Brain pericyte (primary cell): ENCODE measurements at places on chromosomes 11 and 22.

GRCh38 chr11:1194977-1195681 is 27.7 kb upstream of the MUC5B start:
- no peak for DNase-seq

DNA sequence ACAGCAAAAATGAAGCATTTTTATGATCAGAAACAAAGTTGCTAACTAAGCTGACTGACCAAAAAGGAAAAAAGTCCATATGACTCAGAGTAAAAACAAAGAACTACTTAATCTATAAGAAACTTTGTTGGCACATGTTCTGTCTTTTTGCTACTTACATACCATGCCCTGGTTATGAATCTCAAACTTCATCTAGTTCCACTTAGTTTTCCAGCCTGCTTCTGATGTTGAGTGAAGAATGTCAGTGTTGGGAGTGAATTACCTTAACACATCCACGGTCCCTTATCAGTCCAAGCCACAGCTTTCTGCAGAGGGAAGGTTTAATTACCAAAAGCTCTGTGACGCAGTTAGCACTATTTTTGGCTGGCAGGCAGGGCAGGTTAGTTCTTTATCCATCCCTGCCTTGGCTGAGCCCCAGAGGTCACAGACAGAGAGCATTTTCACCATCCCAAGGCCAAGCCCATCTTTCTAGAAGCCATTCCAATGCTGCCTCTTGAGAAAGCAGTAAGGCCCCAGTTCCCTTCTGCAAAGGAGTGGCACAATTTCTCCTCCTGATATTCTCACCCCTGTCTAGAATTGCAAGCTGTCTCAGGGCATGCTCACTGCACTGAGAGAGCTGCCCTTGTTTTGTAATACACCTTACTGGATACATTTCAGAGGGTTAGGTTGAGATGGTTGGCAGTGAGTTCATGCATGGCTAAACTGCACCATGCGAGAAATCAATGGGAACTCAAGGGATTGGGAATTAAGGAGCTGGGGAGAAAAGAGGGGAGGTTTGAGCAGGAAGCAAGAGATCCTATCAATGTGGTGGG is 67.1 kb downstream of the SLC1A2 start:
- DNase-seq: no peak

GRCh38 chr11:117187007-117187406 is 8.5 kb downstream of the SIDT2 start:
- no peak for DNase-seq

- DNase-seq: no peak
Observed at GRCh38 chr22:43867839-43868635, 5.7 kb upstream of the SULT4A1 start.

GRCh38 chr11:117919341-117919740 is 9.9 kb downstream of the TMPRSS13 start:
- DNase-seq: no peak

GRCh38 chr11:72009156-72009555 is 10.4 kb downstream of the IL18BP start:
- DNase-seq: no peak

DNA sequence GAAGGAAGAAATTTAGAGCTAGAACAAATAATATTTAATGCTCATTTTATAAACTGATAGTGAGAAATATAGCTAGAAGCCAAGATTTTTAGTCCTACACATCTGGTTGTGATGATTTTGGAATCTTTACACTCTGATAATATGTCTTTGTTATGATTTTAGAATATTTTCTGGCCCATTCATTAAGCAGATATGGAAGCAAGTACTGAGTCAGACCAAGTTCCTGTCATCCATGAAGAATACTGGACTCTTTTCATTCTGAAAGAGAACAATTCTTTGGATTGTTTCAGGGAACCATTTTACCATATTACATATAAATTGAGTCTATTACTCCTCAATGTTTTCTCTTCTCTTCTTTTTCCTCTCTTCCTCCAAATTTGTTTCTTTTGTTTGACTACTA is 227.4 kb downstream of the TMEM135 start:
- DNase-seq: no peak

GRCh38 chr11:114496915-114497314 is 57.6 kb downstream of the REXO2 start:
- DNase-seq: no peak

- no peak for DNase-seq
Observed at GRCh38 chr11:121246769-121247035, 45.9 kb upstream of the SC5D start.

- no peak for DNase-seq
Observed at GRCh38 chr11:106507645-106508306, 430.3 kb downstream of the AASDHPPT start.

DNA sequence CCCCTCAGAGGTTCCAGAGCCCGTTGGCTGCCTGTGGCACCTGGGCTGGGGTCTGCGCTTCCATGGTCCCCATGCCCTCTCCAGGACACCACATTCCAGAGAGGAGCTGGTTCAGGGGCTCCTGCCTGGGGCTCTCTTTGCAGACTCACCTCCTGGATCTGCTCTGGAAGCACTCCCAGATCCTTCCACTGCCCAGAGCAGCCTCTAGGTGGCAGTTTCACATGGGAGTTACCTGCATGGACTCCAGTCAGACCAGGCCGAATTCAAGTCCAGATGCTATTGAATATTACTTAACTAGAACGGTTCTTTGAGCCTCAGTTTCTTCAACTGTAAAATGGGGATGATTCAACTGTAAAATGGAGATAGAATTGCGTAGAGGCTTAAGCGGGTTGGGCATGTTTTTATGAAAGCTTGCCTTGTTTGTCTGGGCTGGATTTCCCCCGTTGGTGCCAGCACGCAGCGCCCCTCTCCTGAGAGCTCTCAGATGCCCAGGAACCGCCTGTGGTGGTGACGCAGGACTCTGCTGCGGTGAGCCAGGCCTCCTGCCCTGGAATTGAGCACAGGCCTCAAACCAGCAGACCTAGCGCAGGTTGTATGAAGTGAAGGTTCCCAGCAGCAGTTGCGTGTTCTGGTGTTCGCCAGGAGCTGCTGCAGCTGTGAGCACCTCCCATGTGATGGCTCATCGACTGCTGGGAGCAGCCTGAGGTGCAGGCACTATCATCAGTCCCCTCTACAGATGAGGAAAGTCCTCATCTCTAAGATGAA is 44.2 kb downstream of the LMO1 start:
- DNase-seq: peak; percentile 13

DNA sequence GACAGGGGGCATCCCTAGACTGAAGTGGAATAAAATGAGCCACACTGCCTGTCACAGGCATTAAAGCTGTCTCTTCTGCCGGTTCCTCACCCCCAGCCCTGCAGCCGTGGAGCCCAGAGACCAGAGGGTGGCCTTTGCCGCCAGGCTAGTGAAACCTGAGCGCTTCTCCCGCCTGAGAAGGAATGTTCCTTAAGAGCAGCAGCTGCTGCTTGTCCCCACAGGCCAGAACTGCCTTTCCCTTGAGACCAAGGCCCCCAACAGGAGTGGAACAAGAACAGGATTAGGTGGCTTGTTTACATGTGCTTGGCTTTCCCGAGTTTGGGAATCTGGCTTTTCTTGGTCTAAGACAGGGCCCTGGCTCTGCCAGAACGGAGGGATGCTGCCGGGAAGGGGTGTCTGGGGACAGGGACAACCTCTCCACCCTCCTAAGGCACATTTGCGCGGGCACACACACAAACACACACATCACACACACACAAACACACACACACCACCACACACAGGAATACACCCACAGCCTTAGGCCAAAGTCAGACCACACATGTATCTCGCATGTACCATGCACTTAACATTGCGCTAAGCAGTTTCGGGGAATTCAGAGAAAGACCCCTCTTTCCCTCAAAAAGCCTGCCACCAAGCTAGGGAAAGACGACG is 91.8 kb downstream of the FEZ1 start:
- DNase-seq: no peak

DNA sequence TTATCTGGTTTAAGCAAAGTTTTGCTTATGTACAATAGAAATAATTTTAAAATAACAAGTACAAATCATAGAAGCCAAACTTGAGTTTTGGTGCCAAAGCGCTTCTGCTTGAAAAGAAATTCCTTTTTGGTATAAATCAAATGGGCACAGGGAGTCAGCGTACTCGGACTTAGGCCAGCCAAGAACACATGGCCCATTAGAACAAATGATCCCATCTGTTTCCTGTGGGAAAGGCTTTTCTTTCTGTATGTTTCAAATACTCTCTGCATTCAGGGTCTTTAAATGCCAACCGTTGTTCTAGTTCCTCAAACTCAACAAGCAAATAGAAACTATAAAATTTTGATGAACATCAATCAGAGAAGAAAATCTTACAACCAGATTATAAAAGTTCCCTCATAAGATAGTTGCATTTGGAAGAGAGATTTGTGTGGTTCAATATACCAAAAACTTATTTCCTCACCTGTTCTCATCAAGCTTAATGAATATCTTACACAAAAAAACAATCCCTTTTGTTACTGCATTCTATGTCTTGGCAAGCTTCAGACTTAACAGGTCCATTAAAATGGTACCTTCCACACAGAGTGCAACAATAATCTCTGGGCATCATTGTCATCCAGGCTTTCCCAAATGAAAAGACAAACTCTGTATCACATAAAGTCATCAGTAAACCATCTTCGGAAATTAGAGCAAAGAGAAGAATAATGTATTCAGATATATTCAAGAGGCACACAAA is 739.8 kb upstream of the API5 start:
- DNase-seq: no peak

DNA sequence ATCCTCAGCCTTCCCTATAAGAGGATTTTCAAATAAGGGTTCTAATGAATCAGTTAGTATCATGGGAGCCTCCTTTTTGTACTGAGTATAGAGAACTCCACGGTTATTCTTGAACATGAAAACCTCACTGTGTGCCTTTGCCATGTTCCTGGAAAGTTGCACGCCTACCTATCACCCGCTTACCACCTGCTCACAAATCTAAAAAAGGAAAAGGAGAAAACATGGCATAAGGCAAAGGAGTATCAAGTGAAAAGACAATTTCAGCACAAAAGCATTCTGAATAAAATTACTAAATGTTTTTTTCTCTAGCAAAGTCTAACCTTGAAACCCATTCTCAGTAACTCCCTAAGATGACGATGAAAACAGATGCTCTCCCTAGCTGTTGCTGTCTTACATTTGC is 511.8 kb upstream of the API5 start:
- no peak for DNase-seq

DNA sequence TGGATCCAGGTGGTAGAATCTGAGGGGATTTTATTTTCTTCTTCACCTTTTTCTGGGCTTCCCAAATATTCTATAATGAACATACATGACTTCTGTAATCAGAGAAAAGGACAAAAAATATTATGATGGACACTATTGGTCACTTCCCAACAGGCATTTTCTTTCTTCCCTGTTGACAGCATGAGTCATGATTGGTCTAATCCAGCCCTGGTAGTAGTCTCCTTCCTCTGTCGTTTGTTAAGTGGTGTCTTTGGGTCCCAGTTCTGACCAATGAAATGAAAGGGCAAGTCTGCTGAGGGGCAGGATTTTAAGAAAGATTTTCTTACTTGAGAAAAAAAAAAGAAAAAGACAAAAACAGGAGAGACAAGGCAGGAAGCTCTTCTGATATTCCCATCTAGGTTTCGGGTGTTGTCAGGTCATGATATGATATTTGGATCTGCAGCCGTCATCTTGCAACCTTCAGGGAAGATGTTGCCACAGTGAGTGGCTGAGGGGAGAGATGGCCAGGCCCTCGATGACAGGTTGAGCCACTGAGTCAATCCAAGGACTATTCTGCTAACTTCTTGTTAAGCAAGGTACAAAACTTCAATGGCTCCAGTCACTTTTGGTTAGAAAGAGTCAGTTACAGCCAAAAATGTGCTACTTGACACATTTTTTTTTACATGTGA is 23.3 kb upstream of the PLEKHB1 start:
- DNase-seq: no peak

DNA sequence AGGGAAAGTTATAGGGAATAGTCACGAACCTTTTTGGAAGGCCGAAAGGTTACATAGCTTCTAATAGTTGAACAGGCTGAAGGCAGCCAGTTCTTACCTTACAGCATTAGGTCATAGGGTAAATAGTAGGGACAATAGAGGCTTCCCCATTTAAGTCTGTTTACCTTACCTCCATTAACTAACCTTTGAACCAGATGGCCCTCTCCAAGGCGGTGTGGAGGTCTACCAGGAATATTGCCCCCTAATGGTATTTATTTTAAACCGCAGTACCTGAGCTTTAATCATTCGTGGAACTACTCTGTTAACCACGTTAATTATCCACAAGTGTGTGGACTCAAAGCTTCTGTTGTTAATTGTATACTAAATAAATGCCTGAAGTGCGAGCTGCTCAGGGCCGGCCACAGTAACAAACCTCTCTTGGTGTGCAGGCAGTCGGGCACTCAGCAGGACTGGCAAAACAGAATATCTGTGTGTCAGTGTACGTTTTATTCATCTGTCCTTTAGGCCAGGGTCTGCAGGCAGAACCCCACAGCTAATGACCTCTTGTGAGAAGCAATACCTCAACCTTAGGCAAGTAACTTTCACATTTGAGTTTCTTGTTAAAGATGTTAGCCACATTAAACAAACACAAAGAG is 81.7 kb downstream of the PRCP start:
- DNase-seq: no peak

- no peak for DNase-seq
Observed at GRCh38 chr11:12717851-12718291, 43.6 kb downstream of the TEAD1 start.

GRCh38 chr11:109864151-109864661 is 229.0 kb upstream of the ZC3H12C start:
- DNase-seq: no peak

DNA sequence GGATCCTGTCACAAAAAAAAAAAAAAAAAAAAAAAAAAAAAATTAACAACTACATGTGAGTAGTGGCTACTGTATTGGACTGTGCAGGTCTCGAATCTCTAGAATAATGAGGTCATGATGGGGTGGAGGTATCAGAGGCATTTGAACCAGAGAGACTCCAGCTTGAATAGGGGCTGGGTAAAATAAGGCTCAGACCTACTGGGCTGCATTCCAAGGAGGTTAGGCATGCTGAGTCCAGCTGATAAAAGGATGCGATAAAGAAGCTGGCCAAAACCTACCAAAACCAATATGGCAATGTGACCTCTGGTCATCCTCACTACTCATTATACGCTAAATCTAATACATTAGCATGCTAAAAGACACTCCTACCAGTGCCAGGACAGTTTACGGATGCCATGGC is 5.9 kb upstream of the PACSIN3 start:
- DNase-seq: no peak

- no peak for DNase-seq
Observed at GRCh38 chr11:71305041-71305440, 52.7 kb upstream of the SHANK2 start.

DNA sequence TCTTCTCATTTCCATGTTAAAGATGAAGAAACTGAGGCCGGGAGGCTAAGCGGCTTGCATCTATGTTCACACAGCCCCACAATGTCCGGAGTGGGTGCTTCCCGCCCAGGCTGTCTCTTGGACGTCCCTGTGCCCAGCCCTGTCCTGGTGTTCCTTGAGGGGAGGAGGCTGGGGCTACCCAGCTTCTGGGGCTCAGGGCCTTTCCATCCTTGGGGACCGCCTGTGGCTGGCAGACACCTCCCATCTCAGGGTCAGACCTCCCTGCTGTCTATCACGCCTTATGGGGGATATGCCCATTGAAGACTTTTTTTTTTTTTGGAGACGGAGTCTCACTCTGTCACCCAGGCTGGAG is 95.5 kb downstream of the WNT7B start:
- DNase-seq: no peak

- no peak for DNase-seq
Observed at GRCh38 chr11:118609380-118610224, 2.2 kb downstream of the PHLDB1 start.
